ENCODE measurements at places on chromosomes 5 and 9. TPM values are rescaled to one million over a fixed set of nuclear protein-coding genes. Genes with fewer than 3 reads are reported as not detected.

- DNase-seq = no peak
Measured at GRCh38 chr9:24846248-24846912, 300.7 kb upstream of the IZUMO3 start.

DNA sequence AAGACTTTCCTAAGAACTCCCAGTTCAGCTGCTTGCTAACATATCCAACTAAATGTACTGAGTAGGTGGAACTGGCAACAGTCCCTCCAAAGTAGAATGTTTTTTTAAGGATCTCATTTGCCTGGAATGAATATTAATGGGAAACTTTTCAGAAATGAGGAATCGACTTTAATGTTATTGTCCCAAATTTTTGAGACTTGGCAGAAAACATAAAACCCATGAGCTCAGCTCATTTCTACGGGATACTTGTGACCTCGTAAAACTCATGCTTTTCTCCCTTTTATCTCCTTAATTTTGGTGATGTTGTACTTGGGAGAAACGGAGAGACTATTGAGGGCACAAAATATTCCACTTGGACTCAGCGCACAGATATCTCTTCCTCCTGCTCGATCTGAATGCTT lies 296.8 kb downstream of the EBF1 start:
- DNase-seq = no peak

- no peak for DNase-seq
Measured at GRCh38 chr9:124335320-124335707, 77.6 kb downstream of the NEK6 start.

DNA sequence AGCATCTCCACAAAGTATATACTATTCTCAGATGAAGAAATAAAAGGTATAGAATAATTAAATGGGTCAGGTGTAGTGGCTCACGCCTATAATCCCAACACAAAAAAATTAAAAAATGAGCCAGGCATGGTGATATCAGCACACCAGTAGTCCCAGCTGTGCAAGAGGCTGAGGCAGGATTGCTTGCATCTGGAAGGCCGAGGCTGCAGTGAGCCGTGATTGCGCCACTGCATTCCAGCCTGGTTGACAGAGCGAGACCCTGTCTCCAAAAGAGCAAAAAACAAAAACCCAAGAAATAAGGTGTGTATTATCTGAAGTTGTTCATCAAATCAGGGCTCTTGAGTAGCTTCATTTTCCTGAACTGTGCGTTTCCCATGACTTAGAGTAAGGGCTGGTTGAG lies 83.2 kb upstream of the MYO10 start:
- no peak for DNase-seq

The GNA14 gene
- 0.35 TPM for total RNA-seq

- no peak for DNase-seq
Measured at GRCh38 chr5:73909474-73909873, 283.5 kb downstream of the ARHGEF28 start.

Measured in esophagus squamous epithelium (tissue), 5 donors.